Activated T-cell treated with anti-CD3 and anti-CD28 coated beads for 4 hours (primary cell): ENCODE measurements at places on chromosomes 5 and 9.

GRCh38 chr5:9363026-9363425, 182.8 kb downstream of the SEMA5A start:
- no peak for DNase-seq

GRCh38 chr9:112700085-112700484, 17.8 kb downstream of the INIP start:
- no peak for DNase-seq

GRCh38 chr5:180271221-180271620, 20.7 kb downstream of the MAPK9 start:
- no peak for DNase-seq

DNA sequence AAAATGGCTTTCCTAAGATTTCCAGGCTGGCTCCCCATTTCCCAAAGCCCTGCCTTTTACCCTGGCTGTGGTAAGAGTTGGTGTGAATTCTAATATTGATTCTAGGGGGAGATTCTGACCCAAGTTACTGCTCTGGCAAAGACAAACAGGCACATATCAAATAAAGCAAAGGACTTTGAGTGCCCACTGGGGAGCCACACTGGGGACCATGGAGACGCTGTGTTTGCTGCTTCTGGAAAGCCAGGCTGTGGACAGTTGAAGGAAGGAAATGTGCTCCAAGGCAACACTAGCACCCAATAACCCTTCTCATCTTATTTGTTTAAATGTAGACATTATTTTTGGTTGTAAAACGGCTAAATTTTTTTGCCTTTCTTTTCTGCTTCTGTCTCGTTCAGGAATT, 78.7 kb downstream of the SNCAIP start:
- no peak for DNase-seq

DNA sequence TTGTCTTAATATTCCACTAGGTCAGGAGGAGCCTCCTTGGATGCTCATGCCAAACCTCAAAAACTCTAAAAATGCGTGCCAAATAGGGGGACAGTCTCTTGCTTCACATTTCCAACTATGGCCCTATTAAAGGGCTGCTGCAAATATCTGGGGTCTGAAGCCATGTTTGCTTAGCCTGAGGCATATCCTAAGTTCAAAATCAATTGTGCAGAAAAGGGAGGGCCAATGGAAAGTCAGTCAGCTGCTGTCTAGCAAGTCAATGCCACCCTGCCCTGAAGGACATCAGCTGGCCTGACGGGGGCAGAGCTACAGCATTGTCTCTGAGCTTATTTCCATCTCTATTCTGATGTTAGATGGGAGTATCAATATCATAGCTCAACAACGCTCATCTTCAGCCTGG, 93.6 kb downstream of the SH3TC2 start:
- no peak for DNase-seq

DNA sequence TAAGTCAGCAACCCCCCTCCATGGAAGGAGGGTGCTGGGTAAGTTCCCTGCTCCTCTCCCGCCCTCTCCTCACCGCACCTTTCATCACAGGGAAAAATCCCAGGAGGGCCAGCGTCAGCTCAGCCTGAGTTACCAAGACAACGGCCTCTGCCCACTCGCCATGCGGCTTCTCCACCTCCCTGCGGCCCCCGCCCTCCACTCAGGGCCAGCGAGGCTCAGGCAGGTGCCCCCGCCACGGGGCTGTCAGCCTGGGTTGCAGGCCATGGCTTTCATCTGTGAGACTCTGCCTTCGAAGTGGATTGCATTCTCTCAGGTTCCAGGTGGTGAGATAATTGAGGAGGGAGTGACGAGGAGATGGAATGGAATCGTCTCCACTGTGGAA, 27.2 kb upstream of the LAMC3 start:
- DNase-seq, result no peak

DNA sequence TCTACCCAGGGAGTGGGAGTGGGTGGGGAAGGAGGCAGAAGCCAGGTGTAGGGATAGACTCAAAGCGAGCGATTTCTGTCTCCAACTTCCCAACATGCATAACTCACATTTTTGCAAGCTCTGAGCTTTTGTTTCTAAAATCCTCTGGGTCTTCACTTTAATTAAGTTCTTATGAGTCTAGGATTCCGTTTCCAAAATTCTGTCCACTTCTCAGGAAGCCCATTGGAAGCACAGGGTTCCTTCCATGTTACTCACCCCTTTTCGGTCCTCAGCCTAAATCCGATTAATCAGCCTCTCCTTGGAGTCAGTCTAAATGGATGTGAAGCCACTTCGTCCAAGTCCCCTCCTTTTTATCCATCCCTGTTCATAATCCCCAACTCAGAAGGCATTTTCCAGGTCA, 1.4 kb downstream of the GPX3 start:
- no peak for DNase-seq

DNA sequence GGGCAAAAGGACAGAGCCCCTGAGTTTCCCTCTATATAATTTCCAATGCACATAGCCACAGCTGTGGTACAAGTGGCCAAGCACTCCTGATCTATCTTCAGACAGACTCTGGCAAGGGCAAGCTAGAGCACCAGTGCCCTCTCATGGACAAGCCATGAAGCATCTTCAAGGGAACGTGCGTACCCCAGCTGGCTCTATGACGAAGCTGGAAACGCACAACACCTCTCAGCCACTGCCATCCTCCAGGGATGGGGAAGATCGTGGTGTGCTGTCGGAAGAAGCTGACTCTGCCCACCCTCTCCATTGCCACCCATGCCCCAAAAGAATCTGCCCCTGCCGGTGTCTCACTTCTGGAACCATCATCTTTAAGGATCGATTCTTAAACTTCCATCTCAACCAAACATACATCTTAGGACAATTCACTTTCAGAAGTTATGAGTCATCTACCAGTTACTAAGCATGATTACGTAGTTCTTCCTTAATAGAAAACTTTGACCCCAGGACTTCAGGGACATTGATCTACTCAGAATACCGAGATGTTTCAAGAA, 482.9 kb downstream of the AGTPBP1 start:
- no peak for DNase-seq

DNA sequence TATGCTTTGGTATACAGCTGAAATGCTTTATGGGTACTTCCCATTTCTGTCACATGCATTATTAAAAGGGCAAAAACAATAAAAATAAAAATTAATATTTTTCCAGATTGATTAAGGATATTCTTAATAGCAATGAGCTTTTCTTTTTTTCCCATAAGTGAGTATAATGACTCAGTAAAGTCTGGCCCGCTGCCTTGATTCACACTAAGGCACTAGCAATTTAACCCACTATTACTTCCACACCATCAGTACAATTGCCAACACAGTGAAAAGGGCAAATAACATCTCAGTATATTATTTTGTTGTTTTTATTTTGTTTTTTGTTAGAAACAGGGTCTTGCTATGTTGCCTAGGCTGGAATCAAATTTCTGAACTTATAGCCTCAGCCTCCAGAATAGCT, 150.1 kb downstream of the RNF180 start:
- no peak for DNase-seq

- DNase-seq, result no peak
These were observed 169.6 kb downstream of the RORB start for GRCh38 chr9:74666625-74667316.

- DNase-seq, result no peak
These were observed at the start of gene ISL1 for GRCh38 chr5:51383131-51384121. Gene ISL1, plus strand, starts transcription at chr5:51383448. Its CDS starts 224 bp downstream, at chr5:51383672.

DNA sequence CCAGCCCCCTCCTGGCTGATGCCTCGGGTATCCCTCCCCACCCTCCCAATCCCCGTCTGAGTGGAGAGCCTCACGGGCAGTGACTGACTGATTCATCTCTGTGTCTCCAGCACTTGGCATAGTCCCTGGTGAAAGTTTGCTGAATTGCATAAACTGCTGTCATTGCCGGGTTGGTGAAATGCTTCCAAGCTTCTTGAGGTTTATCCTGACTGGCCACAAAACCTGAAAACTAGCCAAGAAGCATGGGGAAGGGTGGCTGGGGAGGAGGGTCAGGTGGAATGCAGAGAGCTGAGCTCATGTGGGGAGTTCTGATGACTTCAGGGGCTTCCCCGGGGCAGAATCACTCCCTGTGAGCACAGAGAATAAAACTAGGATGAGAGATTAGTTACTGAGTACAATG, 56.9 kb upstream of the GGTA1 start:
- no peak for DNase-seq

GRCh38 chr5:19630876-19631275, 357.1 kb downstream of the CDH18 start:
- no peak for DNase-seq

DNA sequence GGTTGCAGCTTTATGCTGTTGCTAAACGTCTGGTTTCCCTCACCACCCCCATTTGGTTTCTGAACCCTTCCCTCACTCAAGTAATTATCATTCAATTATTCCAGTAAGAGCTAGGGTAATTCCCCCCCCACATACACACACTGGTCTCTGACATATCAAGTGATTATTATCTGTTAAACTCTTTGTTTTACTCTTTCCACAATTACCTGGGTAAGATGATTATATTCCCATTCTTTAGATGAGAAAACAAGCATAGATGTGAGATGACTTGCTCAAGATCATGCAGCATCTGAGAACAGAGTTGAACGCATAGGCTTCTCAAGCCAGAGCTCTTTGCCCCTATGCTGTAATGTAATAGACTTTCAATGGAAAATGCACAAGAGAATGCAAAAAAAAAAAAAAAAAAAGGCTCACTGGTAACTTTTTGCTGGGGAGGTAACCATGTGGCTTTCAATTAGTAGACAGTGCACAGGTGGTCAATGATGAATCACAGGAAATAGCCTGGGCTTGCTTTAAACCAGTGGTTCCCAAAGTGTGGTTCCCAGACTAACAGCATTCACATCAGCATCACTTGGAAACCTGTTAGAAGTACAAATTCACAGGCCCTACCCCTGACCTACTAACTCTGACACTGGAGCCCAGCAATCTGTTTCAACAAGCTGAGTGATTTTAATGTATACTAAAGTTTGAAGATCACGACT, 87.6 kb downstream of the PIK3R1 start:
- DNase-seq, result no peak

GRCh38 chr5:173858670-173859407, 29.3 kb upstream of the CPEB4 start:
- DNase-seq, result no peak

DNA sequence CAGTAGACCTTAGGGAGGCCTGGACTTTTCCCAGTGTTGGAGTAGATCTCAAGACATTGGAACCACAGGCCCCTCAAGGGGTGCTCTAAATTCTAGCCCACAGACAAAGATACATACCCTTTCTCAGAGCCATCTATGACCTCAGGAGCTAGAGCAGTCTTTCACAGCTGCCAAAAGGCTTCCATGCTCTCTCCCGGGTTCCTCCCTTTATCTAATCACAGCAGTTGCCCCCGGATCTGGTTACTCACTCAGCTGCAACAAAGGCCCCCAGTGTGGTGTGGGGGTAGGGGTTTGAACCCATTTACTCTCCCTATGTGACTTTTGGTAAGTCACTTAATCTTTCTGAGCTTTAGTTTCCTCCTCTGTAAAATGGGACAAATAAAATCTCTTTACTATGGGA, 27.0 kb downstream of the POU4F3 start:
- DNase-seq, result no peak

DNA sequence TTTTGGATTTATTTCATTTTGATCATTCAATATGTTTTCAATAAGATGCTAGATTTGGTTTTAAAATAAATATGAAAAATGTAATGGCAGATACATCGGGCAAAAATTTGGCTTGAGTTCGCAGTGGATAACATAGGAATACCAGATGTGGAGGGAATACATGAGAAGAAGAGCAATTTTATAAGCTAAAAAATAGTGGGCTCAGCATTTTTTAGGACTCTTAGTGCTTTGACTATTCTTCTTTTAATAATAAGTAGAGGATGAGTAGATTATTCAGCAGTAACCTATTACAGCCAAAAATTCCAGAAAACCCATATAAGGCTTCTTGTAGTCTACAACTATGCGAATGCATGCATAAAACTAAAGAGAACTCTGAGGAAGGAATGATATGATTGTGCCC, 22.8 kb upstream of the GHR start:
- no peak for DNase-seq

GRCh38 chr9:19185191-19185590, 45.3 kb upstream of the DENND4C start:
- no peak for DNase-seq

DNA sequence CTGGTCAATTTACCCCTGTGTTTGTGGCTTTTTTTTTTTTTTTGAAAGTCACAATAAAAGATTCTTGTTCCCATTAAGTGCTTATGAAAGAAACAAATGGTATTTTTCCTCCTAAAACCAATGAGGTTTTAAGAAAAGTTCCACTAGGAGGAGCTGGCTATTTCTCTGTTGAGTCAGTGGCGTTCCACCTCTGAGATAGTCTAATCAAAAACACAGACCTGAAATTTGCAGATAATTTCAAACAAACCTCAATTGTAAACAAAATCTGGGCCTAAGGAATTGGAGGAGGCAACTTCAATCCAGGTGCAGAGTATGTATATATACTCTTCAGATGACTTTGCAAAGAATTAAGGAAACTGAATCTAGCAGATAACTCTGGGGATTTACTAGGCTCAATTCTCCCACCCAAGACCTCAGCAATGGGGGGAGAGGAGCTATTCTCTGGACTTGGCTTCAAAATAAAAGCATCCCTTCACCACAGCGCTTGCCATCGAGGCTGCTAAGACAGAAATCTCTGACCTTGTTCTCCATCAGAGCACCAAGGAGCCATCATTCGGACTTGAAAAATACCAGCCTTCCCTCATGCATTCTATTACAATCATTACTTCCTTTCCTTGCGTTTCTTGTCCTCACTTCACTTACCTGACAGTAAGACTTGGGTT, 52.4 kb downstream of the FANCC start:
- DNase-seq, result no peak

DNA sequence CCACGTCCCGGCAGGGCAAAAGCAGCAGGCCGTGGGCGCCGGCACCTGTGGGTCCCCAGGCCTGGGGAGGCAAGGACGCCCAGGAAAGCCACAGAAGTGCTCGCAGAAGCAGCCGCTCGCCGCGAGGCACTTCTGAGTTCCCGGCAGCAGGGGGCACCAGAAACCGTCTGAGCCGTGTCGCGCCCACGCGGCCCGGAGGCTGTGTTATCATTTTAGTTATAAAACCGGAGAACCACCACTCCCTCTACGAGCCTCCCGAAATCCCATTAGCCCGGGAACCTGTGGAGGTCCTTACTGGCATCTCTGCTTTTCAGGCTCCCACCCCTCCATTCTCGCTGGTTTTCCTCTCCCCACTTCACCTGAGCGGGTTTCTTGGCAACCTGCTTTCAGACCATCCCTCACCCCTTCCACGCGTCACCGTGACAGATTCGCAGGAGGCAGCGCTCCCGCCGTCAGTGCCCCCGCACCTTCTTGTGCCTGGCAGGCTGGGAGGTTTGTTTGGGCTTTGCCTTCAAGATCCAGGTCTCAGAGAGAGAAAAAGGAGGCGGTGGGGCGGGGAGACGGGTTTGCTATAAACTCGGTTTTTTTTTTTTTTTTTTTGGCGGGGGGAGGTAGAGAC, 2.3 kb downstream of the GDNF start:
- DNase-seq, result peak; percentile 27

GRCh38 chr5:176660530-176660859, 13.2 kb downstream of the TSPAN17 start:
- no peak for DNase-seq

GRCh38 chr9:76591256-76591950, 132.4 kb downstream of the GCNT1 start:
- no peak for DNase-seq

DNA sequence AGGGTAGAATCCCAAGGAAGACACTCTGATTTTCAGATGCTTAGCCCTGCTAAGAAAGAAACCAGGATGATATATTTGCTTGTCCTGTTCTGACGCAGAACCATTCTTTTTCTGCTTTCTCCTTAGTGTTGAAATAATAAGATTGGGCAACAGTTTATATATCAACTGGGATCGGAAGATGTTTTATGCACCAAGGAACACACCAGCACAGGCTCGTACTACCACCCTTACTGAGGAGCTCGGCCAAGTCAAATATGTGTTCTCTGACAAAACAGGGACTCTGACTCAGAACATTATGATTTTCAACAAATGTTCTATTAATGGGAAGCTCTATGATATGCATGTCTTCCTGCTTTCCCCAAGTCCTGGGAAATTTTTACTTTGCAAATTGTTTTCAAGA, 19.0 kb upstream of the RUSC2 start:
- no peak for DNase-seq
